ENCODE measurements at places on chromosomes 3 and 15. TPM values are rescaled to one million over a fixed set of nuclear protein-coding genes. Genes with fewer than 3 reads are reported as not detected.
A peak's percentile ranks its signal among the peaks of the same experiment; 100 is the strongest.

DNA sequence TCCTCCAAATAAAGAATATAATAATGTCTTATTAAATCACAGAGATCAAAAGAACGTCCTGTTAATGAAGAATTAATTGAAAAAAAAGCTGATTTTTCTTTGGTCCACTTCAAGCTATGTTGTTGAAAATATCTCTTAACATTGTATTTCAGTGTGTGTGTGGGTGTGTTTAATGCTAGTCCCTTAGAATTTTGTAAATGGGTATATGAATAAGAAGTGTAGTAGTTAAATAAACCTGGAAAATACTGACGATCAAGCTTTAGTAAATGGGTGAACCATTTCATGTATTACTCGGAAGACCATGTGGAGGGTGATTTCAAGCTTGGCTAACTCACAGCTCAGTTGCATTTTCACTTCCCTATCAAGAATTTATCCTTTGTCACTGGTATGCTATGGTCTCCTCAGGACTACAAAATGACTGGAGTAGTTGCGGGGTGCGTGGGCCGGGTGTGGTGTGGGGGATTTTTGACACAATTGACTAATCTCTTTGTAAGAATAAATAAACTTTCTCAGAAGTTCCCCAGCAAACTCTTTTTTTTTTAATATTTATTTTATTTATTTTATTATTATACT, 586.4 kb downstream of the GRM7 start:
- ATAC-seq: no peak

DNA sequence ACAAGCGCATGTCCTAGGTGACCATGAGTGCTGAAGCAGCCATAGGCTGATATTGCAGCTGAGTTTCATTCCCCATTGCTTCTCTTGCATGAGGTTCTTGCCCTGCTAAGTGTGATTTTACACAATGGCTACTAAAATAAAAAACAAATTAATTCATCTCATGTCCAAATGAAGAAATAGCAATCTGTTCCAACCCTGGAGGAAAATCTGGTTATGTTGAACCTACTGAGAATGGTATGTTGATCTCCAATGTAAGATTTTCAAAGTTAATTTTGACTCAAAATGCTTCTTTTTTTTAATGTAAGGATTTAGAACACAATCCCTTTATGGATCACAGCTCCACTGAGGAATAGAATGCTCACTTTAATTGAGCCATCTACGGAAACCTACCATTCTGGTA, 254.2 kb upstream of the CRBN start:
- ATAC-seq: no peak

DNA sequence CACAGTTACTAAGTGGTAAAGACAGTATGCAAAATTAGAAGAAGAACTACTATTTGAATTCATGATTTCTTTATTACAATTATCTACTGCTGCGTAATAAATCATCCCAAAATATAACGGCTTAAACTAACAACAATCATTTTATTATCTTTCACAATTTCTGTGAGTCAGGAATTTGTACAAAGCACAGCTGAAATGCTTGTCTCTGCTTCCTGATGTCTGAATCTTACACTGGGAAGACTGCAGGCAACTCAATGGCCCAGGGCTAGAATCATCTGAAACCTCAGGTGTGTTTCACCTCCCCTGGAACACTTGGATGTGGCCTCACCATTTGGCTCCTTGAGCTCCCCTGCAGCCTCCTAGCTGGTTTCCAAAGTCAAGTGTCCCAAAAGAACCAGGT, 145.1 kb downstream of the MAGI1 start:
- no peak for ATAC-seq

The PDCD10 gene
- 44.7 TPM for total RNA-seq

The FBXW12 gene
- total RNA-seq: 0.96 TPM

The HACD3 gene
- total RNA-seq: 72.7 TPM

DNA sequence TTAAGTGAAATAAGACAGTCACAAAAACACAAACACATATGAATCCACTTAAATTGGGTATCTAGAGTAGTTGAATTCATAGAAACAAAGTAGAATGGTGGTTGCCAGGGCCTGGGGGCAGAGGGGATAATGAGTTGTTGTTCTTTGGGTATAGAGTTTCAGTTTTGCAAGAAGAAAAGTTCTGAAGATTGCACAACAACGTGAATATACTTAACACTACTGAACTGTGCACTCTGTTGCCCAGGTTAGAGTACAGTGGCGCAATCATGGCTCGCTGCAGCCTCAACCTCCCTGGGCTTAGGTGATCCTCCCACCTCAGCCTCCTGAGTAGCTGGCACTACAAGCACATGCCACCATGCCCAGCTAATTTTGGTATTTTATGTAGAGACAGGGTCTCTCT, 14.9 kb downstream of the GRAMD2A start:
- ATAC-seq: peak; percentile 57

The EPHB3 gene
- 7.9 TPM for total RNA-seq

DNA sequence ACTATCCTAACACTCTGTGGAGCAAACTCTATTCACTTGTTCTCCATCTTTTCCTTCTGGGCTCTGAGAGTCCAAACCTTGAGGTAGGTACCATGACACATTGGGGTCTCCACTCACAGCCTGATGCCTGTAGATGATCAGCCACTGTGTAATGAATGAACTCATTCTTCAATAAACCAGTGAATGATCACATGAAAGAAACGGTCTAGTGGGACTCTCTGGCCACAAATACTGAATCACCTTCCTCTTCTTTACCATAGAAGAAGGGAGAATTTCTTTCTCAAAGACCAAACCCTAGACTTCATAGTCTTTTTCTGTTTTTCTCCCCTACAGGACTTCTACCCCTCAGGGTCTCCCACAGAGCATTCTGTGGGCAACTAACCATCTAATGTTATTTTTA, 20.5 kb upstream of the ABHD2 start:
- no peak for ATAC-seq

- no peak for ATAC-seq
Observed at GRCh38 chr3:126480206-126480605, 4.5 kb upstream of the ZXDC start.

GRCh38 chr15:69734699-69735098, 282.1 kb downstream of the RPLP1 start:
- peak; percentile 81 for ATAC-seq

GRCh38 chr15:66154581-66154980, 99.0 kb downstream of the MEGF11 start:
- ATAC-seq: no peak

The IMPG2 gene
- total RNA-seq: 0.92 TPM

The P2RY12 gene
- total RNA-seq: 0.58 TPM

- no peak for ATAC-seq
Observed at GRCh38 chr3:20401253-20401652, 215.2 kb upstream of the SGO1 start.
